Anterior cingulate cortex (tissue), 58 donors: ENCODE measurements at places on chromosomes 12 and 14.

DNA sequence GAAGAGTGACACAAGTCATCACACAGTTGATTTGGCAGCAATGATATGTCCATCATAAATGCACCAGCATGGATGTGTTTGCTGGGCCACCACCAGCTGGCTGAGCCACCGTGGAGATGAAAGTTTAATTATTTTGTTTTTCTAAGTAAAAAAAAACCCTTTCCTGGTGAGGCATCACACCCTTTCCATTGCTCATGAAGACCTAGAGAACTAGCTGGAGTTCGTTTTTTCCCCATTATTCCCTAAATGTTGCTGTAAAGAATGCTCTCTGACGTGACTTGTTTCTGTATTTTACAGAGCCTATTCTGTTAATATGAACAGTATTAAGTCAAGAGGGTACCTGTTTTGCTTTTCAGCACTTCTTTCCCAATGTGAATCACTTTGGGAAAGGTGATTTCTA, 257.9 kb downstream of the MSRB3 start:
- no peak for DNase-seq

DNA sequence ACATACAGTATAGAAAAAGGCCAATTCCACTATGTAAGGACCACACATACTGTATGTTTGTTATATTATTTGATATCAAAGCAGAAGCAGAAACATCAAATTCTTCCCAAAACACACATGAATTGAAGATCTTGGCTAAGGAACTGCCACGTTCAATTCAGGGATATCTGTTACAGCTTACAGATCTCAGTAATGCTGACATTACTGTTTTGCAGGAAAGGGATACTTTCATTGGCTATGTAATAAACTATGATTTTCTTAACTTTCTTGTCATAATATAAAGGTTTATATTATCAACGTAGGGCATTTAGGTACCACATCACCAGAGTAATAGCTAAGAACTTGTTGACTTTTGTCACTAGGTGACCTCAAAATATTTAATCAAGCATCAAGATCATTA, 148.5 kb downstream of the PAX9 start:
- DNase-seq = no peak

DNA sequence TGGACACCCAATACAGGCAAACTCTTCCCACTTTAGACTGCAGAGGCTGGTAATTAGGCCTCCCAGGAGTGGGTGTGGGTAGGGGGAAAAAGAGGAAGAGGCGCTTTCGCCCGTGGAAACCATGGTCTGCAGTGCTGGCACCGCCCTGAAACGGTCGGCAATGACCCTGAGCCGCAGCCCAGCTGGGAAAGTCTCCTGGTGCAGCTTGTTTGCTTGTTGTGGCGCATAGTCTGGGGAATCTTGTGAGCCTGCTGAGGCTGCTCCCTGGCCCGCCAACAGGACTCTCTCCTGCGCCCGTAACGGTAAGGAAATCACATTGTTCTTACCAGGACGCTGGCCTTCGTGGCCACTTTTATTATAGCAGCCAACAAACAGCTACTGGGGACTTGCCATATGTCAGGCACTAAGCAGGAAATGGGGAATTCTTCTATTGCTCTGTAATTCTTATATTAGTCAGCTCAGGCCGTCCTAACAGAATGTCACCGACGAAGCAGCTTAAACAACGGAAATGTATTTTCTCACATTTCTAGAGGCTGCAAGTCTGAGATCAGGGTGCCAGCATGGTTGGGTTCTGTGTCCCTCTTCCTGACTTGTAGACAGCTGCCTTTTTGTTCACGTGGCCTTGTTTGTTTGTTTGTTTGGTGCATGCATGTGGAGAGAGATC, 52.5 kb upstream of the RIN3 start:
- no peak for DNase-seq

DNA sequence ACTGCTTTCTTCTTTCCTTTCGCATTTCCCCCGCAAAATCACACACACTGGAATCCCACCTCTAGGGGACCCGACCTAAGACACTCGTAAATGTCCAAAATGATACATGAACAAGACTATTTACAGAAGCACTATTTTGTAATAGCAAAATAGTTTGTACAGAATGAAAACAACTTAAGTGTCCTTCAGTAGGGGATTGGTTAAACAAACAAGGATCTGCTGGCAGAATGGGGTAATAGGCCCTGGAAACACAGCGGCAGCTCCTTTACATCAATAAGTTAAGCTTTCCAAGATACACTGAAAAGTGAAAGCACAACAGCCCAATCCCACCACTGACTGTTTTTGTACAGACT, 48.8 kb downstream of the LTBP2 start:
- no peak for DNase-seq

DNA sequence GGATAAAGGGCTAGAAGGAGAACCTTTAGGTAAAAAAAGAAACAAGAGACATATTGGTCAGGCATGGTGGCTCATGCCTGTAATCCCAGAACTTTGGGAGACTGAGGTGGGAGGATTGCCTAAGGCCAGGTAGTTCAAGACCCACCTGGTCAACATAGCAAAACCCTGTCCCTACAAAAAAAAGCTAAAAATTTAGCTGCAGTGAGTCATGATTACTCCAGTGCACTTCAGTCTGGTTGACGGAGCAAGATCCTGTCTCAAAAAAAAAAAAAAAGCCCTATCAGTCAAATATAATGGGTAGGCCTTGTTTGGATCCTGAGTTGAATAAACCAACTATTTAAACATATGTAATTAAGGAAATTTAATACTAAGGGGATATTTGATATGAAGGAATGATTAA, 54.2 kb downstream of the PPP1R36 start:
- DNase-seq = no peak

GRCh38 chr12:16504200-16504599, 101.8 kb downstream of the LMO3 start:
- no peak for DNase-seq

DNA sequence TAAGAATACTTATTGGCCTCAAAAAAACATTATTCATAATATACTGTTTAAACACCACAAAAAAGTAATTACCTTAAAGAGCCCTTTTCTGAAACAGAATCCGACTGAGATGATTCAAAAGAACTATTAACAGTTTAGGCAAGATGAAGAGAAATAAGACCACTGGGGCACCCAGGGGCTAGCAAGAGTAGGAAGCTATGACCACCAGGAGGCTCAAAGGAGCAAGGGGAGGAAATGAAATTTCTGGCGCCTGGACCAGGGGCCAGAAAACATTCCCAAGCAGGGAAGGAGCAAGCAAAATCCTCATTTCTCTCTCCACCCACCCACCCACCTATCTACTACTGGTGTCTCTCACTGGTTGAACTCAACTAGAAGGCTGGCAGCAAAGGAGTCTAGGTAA, 6.3 kb upstream of the DCAF4 start:
- DNase-seq = no peak

DNA sequence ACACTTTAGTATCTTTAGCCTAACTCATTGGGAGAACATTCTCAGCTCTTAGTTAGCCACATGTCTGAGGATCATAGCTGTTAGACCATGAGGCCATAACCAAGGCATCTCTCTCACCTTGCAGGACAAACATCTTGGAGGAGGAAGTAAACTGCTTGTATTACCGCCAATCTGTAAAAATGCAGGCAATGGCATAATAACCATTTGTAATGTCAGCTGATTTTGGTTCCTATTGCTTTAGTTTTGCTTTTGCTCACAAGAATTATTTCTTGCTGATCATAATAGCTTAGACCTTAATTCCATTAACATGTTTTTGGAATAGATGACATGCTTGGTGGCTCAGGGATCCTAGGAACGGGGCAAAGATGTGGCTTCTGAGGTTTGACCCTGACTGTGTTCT, 16.4 kb upstream of the GSG1 start:
- no peak for DNase-seq

- no peak for DNase-seq
These were observed 209.1 kb downstream of the TTC7B start for GRCh38 chr14:90607141-90607540.

- no peak for DNase-seq
These were observed 77.3 kb downstream of the TMX1 start for GRCh38 chr14:51317373-51317772.

DNA sequence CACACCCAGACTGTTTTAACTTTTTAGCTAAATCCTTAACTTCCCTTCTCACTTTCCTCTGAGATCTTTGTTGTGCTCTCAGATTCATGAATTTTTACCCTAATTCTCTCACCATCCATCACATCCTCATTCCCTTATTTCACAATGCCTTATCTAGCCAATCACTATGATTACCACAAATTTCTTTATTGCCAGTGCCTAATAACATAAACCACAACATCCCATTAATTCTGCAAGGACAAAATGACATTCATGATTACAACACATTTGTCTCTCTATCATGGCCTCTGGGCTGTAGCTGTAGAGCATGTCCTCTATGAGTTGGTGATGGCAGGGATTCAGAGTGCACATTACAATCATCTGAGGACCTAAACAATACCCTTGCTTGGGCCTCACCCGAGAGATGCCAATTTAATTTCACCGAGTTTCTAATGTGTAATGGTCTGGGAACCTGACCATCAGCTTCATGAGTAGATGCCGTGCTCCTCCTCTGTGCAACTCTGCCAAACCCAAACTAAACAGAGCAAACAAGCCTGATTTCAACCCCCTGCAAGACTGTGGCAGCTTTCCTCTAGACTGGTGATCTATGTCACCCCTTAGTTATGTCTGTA, 99.3 kb downstream of the SPTSSA start:
- no peak for DNase-seq

DNA sequence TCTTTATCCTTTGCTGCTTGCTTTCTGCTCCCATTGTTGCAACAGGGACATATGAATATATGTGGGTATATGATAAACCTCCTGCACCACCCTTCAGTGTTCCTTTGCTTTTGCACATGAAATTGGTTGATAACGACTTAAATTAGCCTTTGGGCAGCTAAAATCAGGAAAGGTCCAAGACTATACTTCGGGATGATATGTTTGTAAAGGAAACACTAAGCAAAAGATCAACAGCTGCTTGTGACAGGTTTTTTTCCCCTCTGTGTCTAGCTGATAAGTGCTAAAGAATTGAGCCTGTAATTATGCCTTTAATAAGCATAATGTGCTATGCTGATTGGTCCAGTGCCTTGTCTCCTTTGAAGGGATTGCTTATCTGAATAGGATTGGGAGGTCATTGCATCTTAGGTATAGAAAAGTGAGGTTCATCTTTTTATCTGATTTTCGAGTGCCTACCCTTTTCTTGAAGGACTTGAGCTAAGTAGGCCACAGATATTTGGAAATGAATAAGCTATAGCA, 59.4 kb downstream of the PPHLN1 start:
- DNase-seq = no peak

DNA sequence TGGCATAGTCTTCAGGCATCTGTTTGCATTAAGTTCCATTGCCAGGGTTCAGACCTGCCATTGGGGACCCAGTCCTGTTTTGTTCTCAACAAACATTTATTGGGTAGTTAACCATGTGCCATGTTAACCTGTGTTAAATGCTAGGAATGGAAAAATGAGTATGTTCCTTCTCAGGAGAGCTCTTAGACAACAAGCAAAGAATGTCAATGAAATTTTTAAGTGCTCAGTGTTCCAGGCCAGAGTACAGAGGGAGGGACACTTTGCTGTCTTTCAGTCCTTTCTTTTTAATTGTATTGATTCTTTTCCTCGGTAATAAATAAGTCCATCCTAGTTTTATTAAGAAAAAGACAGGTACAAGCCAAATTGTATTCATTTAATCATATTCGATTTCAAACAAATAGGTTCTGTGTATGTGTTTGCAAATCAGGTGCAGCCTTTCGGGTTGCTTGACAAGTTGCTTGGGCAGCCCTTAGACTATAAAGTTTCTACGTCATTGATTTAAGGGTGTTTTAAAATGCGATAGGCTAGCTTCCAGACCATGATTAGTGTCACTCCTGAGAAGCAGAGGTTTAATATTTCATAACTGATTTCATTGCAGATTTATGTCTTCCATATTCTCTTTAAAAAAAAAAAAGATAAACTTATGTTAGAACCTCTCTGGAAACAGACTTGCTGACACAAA, 123.1 kb downstream of the DERA start:
- DNase-seq = no peak

GRCh38 chr12:68042212-68042699, 53.0 kb downstream of the IFNG-AS1 start:
- no peak for DNase-seq

DNA sequence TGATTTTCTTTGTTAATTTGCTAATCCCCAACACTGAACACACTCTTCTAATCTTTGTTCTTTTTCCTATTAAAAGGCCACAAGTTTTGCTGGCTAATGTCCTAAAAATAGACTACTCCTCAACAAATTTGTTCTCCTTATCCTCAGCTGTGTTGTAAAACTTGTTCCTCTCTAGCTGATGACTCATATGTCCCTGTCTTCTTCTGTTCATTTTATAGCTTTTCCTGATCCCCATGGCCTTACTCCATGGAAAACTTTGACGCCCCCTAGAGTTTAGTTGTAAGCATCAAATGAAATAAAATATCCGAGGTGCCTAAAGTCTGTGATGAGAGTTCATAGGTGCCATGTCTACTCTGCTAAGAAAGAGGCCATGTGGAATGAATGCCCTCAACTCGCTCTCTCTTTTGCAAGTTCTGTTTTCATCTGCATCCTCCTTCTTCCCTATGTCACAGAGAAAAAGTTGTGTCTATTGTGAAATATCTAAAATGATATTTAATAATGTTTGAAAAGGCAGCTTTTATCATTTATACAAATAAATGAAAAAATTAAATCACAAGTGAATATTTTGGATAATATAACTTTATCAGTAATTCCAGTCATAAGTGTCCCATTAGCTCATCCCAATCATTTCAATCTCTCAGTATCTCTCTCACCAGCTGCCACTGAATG, 237.9 kb downstream of the IPO8 start:
- DNase-seq = no peak

DNA sequence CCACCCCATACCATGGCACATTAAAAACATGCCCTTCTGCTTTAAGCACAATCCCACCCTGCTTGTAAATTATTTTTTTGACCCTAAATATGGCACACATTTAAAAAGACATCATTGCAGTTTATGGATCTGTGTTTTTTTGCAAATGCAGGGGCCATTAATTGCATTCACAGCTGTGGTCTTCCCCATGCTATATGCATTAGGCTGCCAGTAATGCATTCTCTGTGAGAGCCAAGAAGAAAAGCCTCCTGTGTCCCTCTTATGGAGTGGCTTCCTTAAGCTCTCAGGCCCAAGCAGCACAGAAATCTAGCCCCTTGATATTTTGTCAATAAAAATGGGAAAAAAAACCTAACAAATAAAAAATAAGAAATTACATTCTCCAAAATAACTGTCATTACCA, 20.4 kb upstream of the COCH start:
- DNase-seq = no peak

- no peak for DNase-seq
These were observed 1087.5 kb downstream of the BCL11B start for GRCh38 chr14:98184457-98184856.
